ENCODE measurements at places on chromosomes 2 and 18.

DNA sequence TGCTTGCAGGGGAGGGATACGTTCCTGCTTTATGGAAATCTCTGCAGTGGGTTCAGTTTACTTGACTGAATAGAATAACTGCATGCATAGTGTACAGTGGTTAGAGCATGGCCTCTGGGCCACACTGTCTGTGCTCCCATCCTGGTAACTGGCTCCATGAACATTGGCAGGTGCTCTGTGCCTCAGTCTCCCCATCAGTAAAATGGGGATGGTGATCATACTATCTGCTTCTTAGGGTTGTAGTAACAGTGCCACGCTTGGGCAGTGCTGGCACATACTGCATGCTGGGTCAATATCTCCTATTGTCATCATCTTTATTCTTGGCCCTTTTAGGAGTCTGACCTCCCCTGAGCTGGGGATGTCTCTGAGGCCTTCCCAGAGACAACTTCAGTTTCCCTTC, 117.3 kb downstream of the CTIF start:
- no peak for DNase-seq

- DNase-seq, result no peak
Observed at GRCh38 chr2:148273158-148273691, 252.3 kb downstream of the MBD5 start.

- DNase-seq, result no peak
Observed at GRCh38 chr2:171319164-171319810, 114.5 kb downstream of the METTL8 start.

DNA sequence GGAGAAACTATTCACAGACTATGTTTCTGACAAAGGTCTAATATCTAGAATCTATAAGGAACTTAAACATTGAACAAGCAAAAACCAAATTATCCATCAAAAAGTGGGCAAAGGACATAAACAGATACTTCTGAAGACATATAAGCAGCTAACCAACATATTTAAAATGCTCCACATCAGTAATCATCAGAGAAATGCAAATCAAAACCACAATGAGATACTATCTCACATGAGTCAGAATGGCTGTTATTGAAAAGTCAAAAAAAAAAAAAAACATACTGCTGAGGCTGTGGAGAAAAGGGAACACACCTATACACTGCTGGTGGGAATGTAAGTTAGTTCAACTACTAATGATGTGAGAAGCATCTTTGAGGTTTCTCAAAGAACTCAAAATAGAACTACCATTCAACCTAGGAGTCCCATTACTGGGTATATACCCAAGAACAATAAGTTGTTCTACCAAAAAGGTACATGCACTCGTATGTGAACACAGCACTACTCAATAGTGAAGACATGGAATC, 220.4 kb upstream of the TFPI start:
- DNase-seq, result no peak

GRCh38 chr2:55415300-55415699, 4.4 kb downstream of the CCDC88A start:
- no peak for DNase-seq

DNA sequence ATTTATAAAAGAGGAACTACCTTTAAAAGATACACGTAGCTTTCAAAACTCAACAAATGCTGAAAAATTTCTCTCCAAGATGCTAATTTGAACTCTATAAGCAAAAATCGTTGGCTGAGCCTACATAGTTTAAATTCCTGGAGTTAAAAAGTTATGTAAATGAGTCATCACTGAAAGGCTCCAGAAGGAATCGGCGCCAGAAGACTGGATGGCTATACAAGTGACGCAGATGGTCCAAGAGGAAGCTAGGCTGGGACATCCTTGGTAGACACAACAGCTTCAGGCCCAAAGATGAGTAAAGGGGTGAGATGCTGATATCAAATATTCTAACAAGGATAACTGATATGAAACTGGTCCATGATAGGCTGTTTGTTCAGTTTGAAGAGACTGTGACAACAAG, 22.8 kb upstream of the DNAH6 start:
- no peak for DNase-seq

DNA sequence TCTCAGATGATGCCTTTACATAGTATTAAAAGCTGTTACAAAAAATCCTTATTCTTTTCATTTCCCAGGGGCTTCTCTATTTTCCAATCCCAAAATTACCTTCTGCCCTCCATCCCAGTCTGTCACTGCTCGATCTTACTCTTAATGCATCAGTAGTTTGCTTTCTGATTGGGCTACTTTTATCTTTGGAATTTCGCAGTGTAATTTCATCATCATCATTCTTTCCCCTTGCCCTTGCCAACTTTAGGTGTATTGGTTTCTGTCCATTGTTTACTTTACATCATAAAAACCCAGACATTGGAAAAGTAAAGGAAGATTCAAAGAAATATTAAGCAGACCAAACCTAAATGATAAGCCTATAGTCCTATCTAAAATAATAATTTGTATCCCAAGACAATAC, 457.2 kb downstream of the PIK3C3 start:
- DNase-seq, result no peak

GRCh38 chr2:137348301-137348700, 583.0 kb downstream of the THSD7B start:
- no peak for DNase-seq

- DNase-seq, result no peak
Observed at GRCh38 chr2:60796573-60797509, 40.8 kb downstream of the PAPOLG start.

GRCh38 chr2:189658306-189659212, 2.7 kb upstream of the ASNSD1 start:
- no peak for DNase-seq

DNA sequence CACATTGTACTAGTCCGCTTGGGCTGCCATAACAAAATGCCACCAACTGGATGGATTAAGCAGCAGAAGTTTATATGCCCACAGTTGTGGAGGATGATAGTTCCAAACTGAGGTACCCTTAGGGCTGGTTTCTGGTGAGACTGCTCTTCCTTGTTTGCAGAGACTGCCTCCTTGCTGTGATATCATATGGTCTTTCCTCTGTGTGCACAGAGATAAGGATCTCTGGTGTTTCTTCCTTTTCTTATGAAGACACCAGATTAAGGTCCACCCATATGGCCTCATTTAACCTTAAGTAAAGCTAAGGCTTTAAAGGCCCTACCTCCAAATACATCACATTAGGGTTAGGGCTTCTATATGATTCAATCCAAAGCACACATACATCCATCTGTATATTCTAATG, 738.2 kb upstream of the GCFC2 start:
- DNase-seq, result no peak

DNA sequence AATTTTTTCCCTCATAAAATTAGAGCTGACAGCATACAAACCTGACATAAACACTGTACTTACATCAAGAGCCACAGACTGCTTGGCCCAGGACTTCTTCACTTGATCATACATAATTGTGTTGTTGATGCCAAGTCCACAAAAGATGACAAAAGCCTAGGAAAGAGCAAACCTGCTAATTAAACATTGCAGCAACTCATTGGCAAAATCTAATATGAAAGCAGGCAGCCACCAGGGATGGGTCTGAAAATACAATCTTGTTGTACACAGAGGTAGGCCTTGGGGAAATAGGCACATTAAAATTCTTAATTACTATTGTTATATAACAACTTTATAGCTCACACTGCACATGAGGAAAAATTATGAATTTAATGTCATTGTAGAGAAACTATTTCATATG, 255.8 kb downstream of the PDE11A start:
- DNase-seq, result no peak

DNA sequence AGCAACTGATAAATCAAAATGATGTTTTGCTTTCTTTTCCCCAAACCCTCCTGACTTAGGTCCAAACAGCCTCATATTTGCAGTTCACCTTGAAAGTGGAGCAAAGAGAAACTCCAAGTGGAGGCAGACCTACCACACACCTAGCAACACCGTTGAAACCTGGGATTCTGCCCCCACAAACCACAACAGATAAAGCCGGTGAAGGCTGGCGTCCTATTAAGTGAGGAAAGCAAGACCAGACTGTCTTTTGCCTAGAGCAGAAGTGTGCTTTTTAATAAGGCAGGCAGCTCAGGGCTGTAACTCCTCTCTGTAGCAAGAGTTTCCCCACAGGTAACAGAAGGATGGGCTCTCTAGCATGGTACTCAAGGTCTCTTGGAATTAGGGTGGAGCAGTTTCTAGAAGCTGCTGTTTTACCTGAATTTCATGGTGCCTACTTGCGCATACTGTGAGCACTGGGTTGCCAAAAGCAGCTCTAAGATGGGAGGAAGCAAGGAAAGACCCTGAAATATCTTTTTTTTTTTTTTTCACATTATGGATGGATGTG, 336.9 kb downstream of the BCL11A start:
- no peak for DNase-seq

GRCh38 chr2:134360745-134361487, 107.0 kb downstream of the MGAT5 start:
- peak; percentile 24 for DNase-seq

DNA sequence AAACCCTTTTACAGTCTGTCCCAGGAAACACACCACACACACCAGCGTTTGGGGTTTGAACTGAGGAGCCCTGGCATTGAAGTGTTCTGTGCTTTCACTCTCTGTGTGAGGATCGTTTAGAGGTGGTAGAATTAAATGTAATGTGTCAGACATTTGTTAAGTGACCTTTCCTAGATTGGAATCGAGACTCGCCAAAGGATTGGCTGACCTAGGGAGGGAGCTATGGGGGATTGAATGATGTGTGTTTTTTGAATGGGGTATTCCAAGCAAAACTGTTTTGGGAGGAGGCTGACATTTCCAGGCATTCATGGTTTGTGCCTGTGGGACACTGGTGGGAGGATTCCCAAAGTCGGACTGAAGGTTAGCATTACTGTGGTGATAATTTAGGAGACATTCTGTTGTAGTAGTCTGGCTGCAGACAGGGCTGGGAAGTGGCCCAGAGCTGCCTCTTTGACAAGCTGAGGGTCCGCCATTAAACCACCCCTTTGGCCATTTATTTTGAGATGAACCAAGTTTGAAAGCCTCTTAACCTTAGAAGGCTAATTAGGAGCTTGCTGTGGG, 1.7 kb downstream of the MYO1B start:
- no peak for DNase-seq

- DNase-seq, result no peak
Observed at GRCh38 chr2:134333646-134334189, 79.8 kb downstream of the MGAT5 start.

GRCh38 chr2:27378096-27378808, 2.3 kb downstream of the ZNF513 start:
- DNase-seq, result no peak

DNA sequence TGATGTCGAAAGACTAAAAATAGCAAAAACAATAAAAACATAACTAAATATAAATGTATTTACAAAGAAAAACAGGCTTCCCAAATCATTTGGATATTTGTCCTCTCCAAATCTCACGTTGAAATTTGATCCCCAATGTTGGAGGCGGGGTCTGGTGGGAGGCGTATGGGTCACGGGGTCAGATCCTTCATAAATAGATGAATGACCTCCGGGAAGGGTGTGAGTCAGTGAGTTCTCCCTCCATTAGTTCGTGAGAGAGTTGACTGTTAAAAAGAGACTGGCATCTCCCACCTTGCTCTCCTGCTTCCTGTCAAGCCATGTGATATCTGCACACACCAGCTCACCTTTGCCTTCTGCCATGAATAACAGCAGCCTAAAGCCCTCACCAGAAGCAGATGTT, 703.0 kb downstream of the TMEM182 start:
- DNase-seq, result no peak

DNA sequence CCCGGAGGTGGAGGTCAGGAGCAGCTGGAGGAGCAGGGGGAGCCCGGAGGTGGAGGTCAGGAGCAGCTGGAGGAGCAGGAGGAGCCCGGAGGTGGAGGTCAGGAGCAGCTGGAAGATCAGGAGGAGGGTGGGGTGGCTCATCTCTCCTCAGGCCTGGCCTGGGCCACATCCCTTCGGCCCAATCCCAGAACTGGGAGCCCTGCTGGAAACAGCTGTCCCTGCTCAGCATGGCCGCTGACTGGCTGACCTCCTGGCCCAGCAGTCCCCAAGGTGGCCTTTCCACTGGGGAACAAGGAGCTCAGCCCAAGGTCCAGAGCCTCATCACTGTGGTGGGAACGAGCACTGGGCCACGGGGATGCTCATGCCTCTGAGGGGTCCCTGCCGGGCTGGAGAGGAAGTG, 66.6 kb upstream of the LAPTM4A start:
- no peak for DNase-seq

DNA sequence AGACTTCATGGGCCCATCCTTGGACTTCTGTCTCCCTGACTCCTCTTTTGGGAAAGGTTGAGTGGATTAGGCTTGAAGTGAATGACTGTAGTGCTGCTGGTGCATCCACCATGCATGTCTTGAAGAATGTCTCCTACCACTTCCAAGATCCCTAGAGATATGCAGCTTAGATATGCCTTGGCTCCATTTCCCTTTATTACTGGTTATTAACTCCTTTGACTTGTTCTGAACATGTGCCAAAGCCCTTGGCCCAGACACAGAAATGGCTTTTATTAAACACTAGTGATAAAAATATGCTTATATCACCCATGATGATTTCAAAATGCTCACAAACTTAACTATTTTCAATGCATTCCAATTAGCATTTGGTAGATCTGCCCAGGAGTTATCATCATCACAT, 90.0 kb upstream of the SLC14A2 start:
- no peak for DNase-seq

DNA sequence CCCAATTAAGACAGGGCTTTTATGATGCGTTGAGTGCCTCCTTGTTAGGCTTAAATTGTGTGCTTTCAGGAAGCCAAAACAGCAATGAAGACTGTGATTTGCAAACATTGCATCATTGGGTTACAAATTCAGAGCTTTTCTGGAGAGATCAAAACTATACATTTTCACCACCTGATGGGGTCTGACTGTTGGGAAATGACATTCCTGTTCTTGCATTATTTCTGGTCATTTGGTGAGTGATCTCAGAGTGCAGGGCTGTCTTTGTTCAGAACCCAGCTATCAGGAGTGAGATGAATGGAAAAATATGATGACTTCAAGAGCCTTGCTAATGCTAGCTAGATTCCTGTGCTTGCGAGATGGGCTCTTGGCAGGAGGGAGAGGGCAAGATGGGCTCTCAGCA, 39.1 kb downstream of the SH3RF3 start:
- no peak for DNase-seq

DNA sequence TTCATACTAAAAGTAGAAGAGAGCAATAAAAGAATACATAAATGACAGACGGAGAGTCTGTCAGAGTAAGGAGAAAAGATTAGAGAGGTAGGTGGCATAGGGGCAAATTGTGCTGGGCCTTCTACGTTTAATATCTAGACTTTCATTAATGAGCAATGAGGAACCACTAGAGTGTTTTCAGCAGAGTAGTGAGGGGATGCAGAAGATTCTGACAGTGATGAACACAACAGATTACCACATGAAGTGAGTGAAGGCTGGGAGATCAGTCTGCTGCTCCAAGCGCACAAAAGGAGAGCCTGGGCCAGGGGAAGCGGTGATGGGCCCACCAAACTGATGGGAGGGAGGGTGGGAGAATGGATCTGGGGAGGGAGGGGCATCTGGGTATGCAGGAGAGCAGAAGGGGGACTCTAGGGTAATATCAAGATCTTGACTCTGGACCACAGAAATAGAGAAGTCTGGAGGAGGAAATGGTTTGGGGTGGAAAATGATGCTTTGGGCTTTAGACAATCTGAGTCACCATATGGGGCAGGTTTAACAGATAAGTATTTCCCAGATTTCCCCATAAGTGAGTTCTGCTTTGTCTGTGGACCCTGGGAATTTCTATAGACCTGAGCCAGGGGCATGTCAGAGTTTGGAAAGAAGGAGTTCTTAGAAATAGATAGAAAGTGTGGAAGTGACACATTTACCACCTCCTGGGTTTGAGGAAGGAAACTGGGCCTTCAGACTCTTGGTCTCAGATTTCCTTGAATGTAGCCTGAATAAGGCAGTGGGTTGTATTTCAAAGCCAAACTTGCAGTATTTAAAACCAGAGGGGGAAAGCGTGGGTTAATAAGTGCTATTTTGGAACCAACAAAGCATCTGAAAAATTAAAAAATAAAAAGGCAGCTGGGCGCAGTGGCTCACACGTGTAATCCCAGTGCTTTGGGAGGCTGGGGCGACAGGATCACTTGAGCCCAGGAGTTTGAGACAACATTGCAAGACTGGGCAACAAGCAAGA, 15.0 kb upstream of the IL1A start:
- no peak for DNase-seq

Data from amygdala (tissue), 56 donors.